Mesangial cell (primary cell): ENCODE measurements at places on chromosomes 13 and 19. TPM values are rescaled to one million over a fixed set of nuclear protein-coding genes. Genes with fewer than 3 reads are reported as not detected.

DCLK1 gene
- 2.8 and 4.4 TPM in 2 replicates for total RNA-seq

SCGB2B2 gene
- total RNA-seq, result 0.13 TPM in 1 of 2 replicates, not detected in the other

CGB5 gene
- 0.38 and 2.1 TPM in 2 replicates for total RNA-seq

PROZ gene
- not detected in 2 replicates for total RNA-seq

TMEM86B gene
- total RNA-seq, result 2.4 TPM in 2 replicates

HNRNPUL1 gene
- 125 and 158 TPM in 2 replicates for total RNA-seq

PLVAP gene
- 1.6 and 2.0 TPM in 2 replicates for total RNA-seq

NAT14 gene
- total RNA-seq, result 27.2 and 76.3 TPM in 2 replicates

PSG2 gene
- total RNA-seq, result not detected in 2 replicates

NOVA2 gene
- total RNA-seq, result not detected in 2 replicates

LHB gene
- 0.49 and 0.76 TPM in 2 replicates for total RNA-seq

ZNF442 gene
- 0.16 and 0.25 TPM in 2 replicates for total RNA-seq

ERICH4 gene
- not detected in 2 replicates for total RNA-seq

ACER1 gene
- total RNA-seq, result not detected in 2 replicates

KLF1 gene
- not detected in 2 replicates for total RNA-seq

HSPBP1 gene
- 45.9 and 63.2 TPM in 2 replicates for total RNA-seq

CBARP gene
- 5.1 and 6.1 TPM in 2 replicates for total RNA-seq

GDF15 gene
- 20.4 and 246 TPM in 2 replicates for total RNA-seq

CFAP97D2 gene
- not detected in 2 replicates for total RNA-seq

ERCC2 gene
- total RNA-seq, result 34.6 and 46.6 TPM in 2 replicates

RPS16 gene
- 2,011 and 2,213 TPM in 2 replicates for total RNA-seq

ATP11A gene
- total RNA-seq, result 16.0 and 53.9 TPM in 2 replicates

CEACAM21 gene
- not detected in 2 replicates for total RNA-seq

RNF17 gene
- total RNA-seq, result 0.13 and 0.49 TPM in 2 replicates

ADAMTSL5 gene
- 0.65 and 4.4 TPM in 2 replicates for total RNA-seq

LGALS7B gene
- 3.5 TPM in 1 of 2 replicates, not detected in the other for total RNA-seq

PRSS57 gene
- not detected in 2 replicates for total RNA-seq

KLF16 gene
- 22.5 and 35.2 TPM in 2 replicates for total RNA-seq

UPF3A gene
- total RNA-seq, result 13.7 and 22.9 TPM in 2 replicates

KRTDAP gene
- not detected in 2 replicates for total RNA-seq

ZNF90 gene
- total RNA-seq, result 1.0 and 2.8 TPM in 2 replicates

LRRC25 gene
- 0.25 TPM in 1 of 2 replicates, not detected in the other for total RNA-seq

LRRC8E gene
- total RNA-seq, result 12.9 and 24.2 TPM in 2 replicates

PSG6 gene
- total RNA-seq, result not detected in 2 replicates
